CD14-positive monocyte (primary cell): ENCODE measurements at places on chromosomes 1 and 21. TPM values are rescaled to one million over a fixed set of nuclear protein-coding genes. Genes with fewer than 3 reads are reported as not detected.
A peak's percentile ranks its signal among the peaks of the same experiment; 100 is the strongest.

DNA sequence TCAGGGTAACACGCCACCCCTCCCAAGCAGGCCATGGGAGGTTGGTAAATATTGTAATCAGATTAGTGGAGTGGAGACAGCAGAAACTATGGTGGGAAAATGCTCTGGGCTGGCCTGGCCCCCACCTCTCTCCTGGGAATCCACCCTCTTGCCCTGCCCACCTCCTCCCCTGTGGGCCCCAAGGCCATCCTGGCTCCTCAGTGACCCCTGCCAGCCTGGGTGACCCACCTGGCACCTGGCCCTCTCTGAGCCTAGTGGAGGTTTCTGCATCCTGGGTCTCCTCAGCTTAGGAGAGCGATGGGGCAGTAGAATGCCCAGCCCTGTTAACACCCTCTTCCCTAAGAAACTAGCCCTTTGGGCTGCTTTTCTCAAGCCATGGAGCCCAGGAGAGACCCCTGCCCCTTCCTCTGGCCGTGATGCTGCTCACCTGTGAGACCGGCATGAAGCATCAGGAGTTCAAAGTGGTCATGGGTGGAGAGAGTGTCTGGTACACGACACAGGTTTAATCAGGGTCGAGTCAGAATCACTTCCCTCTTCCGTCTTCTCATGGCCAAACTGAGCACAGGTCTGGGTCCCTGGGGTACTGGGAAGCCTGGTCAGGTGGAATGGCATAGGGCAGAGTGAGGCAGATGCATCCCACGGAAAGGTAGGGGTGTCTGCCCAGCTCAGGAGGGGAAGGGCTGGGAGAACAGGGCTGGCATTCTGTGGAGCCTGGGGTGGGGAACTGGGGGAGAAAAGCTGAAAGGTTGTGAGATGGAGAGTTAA, 10.7 kb upstream of the DMBX1 start:
- H3K27ac ChIP-seq: no peak overlapping the region
- no peaks in the 10 kb centered on the region for H3K36me3 ChIP-seq
- H3K4me3 ChIP-seq: no peak overlapping the region
- no peak for DNase-seq

DNA sequence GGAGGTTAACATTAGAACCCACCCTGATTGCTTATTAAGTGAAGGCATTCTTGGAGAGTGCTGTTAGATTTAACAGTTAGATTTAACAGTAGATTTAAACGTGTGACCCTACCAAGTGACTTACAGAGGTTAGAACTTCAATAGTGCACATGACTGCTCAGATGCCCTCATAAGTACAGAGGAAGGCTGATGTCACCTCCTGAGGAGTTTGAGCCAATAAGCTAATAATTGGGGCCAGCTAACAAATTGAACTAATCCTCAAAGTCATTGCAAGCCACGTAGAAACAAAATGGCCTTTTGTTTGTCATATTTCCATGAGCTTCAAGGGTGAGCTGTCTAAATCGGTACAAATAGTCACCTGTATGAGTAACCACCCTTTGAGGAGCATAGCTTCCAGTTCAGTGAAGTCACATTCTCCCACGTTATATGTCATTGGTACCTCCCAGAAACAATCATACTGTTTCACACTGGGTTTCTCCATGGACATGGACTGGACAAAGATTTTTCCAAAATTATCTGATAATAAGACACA, 11.7 kb downstream of the AVPR1B start:
- peaks cover 32% of the 10 kb centered on the region for H3K4me1 ChIP-seq
- H3K36me3 ChIP-seq: no peaks in the 10 kb centered on the region
- H3K27ac ChIP-seq: no peak overlapping the region
- H3K27me3 ChIP-seq: no peaks in the 10 kb centered on the region
- H3K4me3 ChIP-seq: no peak overlapping the region

GRCh38 chr1:111731956-111732355, 7.2 kb downstream of the INKA2 start:
- H3K27ac ChIP-seq: peak overlapping the region; percentile 98
- no peak for DNase-seq
- no peak overlapping the region for H3K4me3 ChIP-seq
- H3K36me3 ChIP-seq: peaks cover 3% of the 10 kb centered on the region

The SLC22A15 gene
- polyA plus RNA-seq: 4.5 TPM

The NUDT4B gene
- polyA plus RNA-seq: 8.4 TPM

- no peak overlapping the region for H3K27ac ChIP-seq
- H3K36me3 ChIP-seq: no peaks in the 10 kb centered on the region
- no peak overlapping the region for H3K4me3 ChIP-seq
Observed at GRCh38 chr1:79588719-79589118, 582.2 kb upstream of the ADGRL4 start.

The GPA33 gene
- 1.8 TPM for polyA plus RNA-seq

DNA sequence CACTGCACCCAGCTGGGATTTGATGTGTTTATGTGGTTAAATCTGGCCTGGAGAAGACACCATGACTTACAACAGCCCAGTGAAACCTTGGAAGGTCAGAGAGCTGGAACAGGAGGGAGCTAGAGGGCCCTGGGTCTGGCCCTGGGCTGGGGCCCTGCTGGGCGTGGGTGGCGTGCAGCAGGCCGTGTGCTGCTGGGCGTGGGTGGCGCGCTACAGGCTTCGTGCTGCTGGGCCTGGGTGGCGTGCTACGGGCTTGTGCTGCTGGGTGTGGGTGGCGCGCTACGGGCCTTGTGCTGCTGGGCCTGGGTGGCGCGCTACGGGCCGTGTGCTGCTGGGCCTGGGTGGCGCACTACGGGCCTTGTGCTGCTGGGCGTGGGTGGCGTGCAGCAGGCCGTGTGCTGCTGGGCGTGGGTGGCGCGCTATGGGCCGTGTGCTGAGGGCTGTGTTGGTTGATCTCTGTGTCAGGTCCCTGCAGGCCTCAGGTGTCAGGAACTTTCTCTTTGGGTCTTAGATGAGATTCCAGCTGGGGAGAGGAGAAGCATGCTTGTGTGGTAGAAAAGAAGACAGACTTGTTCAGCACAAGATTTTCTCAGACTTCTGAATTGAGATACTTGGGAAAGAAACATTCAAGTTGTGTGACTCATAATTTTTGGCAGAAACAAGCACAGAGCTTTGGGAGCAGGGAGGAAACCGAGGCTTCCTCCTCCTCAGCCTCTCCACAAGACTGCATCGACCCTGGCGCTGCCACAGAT, 66.0 kb downstream of the COL18A1 start:
- no peaks in the 10 kb centered on the region for H3K4me1 ChIP-seq
- H3K27ac ChIP-seq: no peak overlapping the region
- H3K27me3 ChIP-seq: no peaks in the 10 kb centered on the region
- no peak for DNase-seq

The OR10J1 gene
- not detected for polyA plus RNA-seq

GRCh38 chr1:184407816-184408510, 21.1 kb downstream of the C1orf21 start:
- H3K4me1 ChIP-seq: no peaks in the 10 kb centered on the region
- no peak overlapping the region for H3K27ac ChIP-seq
- no peak overlapping the region for H3K4me3 ChIP-seq
- H3K36me3 ChIP-seq: no peaks in the 10 kb centered on the region
- no peak for DNase-seq

DNA sequence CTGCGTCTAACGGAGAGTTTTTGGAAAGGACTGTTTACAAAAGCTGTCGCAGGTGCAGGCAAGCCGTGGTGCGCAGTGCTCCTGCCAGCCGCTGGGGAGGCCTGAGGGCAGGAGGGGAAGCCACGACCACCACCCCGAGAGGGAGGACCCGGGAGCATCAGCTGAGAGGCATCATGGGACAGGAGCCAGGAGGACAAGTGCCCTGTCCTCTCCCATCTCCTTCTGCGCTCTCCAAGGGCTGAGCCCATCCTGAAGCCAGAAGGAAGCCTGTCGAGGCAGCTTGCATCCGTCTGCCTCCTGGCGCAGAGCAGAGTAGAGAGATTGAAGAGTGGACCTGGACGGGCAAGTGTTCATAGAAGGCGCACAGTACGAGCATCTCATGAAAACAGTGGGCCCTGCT, 310.9 kb downstream of the KIF26B start:
- no peak overlapping the region for H3K27ac ChIP-seq
- H3K4me3 ChIP-seq: no peak overlapping the region
- H3K4me1 ChIP-seq: peaks cover 2% of the 10 kb centered on the region
- no peaks in the 10 kb centered on the region for H3K36me3 ChIP-seq
- no peak for DNase-seq

DNA sequence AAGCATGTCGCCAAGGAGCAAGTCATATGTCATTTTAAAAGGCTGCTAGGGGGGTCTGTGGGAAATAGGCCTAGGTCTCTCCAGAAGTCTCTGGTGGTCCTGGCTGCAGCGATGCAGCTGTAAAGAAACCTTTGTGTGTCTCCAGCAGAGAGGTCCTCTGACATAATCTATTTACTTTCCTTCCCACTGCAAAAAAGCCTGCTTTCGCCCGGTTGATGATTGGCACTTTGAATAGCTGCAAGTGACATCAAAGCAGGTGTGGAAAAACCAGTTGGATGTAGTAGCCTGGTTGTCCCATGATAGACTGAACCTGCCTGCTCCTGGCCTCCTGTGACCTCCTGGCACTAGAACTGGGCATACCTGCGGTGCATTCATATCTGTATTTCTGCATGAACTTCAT, 13.8 kb downstream of the RASSF5 start:
- no peaks in the 10 kb centered on the region for H3K27me3 ChIP-seq
- H3K4me1 ChIP-seq: peaks cover 14% of the 10 kb centered on the region
- no peak overlapping the region for H3K4me3 ChIP-seq
- H3K36me3 ChIP-seq: no peaks in the 10 kb centered on the region
- H3K27ac ChIP-seq: no peak overlapping the region
- DNase-seq: no peak

DNA sequence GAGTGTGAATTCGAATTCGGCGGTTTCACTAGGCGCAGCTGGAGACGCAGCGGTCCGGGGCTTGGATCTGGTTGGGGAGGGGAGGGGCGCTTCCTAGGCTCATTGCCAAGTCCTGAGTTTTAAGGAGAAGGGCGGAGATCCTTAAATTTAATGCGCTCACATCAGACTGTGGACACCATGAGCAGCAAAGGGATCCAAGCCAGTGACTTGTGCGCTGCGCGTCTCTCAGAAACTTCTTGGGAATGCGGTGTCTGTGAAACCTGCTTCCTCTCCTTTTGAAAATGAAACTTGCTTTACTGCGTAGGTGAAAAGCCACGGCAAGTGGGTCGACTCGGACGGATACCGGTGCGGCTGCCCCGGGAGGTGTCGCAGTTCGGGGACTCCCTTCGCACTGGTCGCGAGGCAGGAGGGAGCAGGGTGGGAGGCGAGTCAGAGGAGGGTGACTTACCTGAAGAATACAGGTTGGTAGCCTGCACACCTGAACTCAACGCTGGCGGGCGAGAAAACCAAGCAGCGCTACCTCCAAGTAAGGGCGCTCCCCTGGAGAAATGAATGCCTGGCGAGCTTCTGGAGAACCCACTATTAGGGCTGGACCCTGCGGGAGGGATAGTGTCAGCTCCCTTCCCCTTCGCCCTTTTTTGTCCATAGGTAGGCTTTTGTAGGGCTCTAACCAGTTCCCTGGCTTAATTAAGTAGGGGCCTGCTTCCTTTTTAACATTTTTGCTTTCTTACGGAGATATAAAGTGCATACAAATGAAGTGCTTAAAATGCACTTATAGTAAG, 992 bp downstream of the TENT5C start:
- H3K4me1 ChIP-seq: peaks cover 25% of the 10 kb centered on the region
- peak; percentile 3 for DNase-seq
- H3K27ac ChIP-seq: no peak overlapping the region
- peak overlapping the region; percentile 92 for H3K4me3 ChIP-seq
- H3K27me3 ChIP-seq: peaks cover 13% of the 10 kb centered on the region

- no peak overlapping the region for H3K4me3 ChIP-seq
- DNase-seq: no peak
- no peak overlapping the region for H3K27ac ChIP-seq
- H3K4me1 ChIP-seq: no peaks in the 10 kb centered on the region
- H3K27me3 ChIP-seq: peaks cover 7% of the 10 kb centered on the region
- H3K36me3 ChIP-seq: no peaks in the 10 kb centered on the region
Observed at GRCh38 chr1:202200112-202200548, 6.5 kb downstream of the LGR6 start.

The OPRD1 gene
- polyA plus RNA-seq: not detected

The ADAMTS5 gene
- polyA plus RNA-seq: 0.79 and 1.0 TPM in 2 replicates

GRCh38 chr1:240107058-240107684, 15.5 kb downstream of the FMN2 start:
- no peak overlapping the region for H3K27ac ChIP-seq
- no peak for DNase-seq
- no peak overlapping the region for H3K4me3 ChIP-seq
- H3K27me3 ChIP-seq: no peaks in the 10 kb centered on the region
- H3K4me1 ChIP-seq: no peaks in the 10 kb centered on the region

The C4BPB gene
- polyA plus RNA-seq: not detected

GRCh38 chr1:29706936-29707335, 470.6 kb downstream of the PTPRU start:
- DNase-seq: no peak
- H3K36me3 ChIP-seq: no peaks in the 10 kb centered on the region
- H3K27me3 ChIP-seq: no peaks in the 10 kb centered on the region
- peaks cover 46% of the 10 kb centered on the region for H3K4me1 ChIP-seq

The HEYL gene
- polyA plus RNA-seq: 0.13 and 0.15 TPM in 2 replicates

- no peak for DNase-seq
- no peak overlapping the region for H3K4me3 ChIP-seq
- H3K36me3 ChIP-seq: no peaks in the 10 kb centered on the region
- H3K4me1 ChIP-seq: peaks cover 22% of the 10 kb centered on the region
Observed at GRCh38 chr1:159869607-159870006, 7.2 kb upstream of the VSIG8 start.

DNA sequence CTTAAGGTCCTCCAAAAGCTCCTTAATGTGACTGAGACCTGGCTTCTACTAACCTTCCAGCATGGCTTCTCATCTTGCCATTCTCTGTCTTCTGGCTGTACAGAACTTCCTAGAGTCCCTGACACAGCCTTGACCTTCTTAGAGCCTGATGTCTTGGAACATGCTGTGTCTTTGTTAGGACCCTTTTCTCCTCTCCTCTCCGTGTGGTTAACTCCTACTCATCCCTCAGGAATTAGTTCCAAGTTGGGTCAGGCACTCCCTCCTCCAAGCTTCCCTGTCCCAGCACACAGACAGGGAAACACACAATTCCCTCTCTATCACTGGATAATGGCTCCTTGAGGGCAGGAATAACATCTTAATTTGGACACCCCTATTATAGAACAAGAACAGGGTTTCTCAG, 275.4 kb upstream of the USP24 start:
- no peaks in the 10 kb centered on the region for H3K36me3 ChIP-seq
- no peak overlapping the region for H3K27ac ChIP-seq
- H3K4me1 ChIP-seq: no peaks in the 10 kb centered on the region
- H3K27me3 ChIP-seq: no peaks in the 10 kb centered on the region

DNA sequence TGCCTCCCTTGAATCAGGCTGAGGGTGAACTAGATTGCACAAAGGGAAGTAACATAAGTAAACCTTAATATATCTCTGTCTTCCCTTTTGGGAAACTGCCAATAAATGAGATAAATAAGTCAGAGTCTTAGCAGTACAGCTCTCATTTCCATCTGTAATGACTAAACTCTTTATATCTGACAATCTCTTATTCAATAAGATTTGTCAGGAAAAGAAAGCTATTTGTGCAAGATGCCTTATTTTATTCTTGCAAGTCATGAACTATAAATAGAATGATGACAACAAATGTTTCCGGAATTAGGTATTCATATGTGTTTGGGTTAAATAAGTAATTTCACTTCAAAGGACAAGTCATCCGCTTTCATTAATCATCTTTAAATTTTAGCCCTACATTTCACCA, 229.2 kb downstream of the PTGER3 start:
- no peak overlapping the region for H3K4me3 ChIP-seq
- peaks cover 16% of the 10 kb centered on the region for H3K4me1 ChIP-seq
- peak; percentile 30 for DNase-seq
- no peaks in the 10 kb centered on the region for H3K27me3 ChIP-seq

GRCh38 chr1:186194107-186194756, 180.8 kb downstream of the TPR start:
- H3K4me1 ChIP-seq: no peaks in the 10 kb centered on the region
- H3K36me3 ChIP-seq: no peaks in the 10 kb centered on the region
- no peak for DNase-seq
- no peak overlapping the region for H3K4me3 ChIP-seq
- H3K27me3 ChIP-seq: no peaks in the 10 kb centered on the region
- no peak overlapping the region for H3K27ac ChIP-seq
